M059J (cell line): ENCODE measurements at places on chromosomes 1 and 21.
A peak's percentile ranks its signal among the peaks of the same experiment; 100 is the strongest.

DNA sequence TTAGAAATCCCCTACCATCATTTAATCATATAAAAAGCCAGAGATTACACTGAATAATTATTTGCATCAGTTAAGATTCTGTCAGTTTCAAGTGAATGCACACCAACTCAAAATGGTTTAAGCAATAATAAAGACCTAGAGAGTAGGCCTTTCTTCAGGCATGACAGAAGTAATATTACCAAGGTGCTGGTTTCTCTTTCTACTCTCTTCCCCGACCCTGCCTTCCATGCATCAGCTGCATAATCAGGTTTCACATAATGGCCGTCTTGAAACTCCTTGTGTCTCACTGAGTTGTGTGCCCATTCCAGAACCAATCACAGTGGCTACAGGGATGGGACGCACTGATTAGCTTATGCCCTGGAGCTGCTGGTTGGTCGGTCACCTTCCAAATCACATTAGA lies 103.5 kb upstream of the SERTAD4 start:
- DNase-seq: no peak

- DNase-seq: no peak
Measured at GRCh38 chr1:205150651-205151428, 29.1 kb upstream of the RBBP5 start.

DNA sequence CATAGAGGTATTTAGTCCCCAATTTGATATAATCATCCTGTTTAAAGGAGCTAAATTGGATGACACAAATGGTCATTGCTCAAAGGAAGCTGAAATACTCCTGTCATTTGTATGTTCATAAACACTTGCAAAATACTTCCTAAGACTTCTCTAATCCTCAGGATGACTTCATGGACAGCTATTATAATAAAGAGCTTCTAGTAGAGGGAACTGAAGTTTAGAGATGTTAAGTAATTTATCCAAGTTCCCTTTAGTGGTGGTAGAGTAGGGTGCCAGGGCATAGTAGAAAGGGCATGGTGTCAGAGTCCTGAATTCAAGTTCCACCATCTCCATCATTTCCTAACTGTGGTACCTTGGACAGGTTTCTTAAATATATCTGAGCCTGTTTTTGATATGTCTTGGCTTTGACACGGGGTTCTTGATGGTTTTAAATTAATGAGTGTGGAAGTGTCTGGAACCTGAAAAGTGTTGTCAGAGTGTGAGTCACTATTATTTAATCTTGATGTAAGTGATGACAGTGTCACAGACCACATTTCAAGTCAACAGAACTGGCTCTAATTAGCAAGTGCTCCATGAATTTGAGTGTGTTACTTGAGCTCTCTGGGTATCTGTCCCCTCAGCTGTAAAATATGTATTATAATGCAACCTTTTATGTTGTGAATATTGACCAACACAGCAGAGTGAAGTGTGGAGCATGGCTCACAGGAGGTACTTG lies 12.1 kb upstream of the GBP6 start:
- DNase-seq: no peak

DNA sequence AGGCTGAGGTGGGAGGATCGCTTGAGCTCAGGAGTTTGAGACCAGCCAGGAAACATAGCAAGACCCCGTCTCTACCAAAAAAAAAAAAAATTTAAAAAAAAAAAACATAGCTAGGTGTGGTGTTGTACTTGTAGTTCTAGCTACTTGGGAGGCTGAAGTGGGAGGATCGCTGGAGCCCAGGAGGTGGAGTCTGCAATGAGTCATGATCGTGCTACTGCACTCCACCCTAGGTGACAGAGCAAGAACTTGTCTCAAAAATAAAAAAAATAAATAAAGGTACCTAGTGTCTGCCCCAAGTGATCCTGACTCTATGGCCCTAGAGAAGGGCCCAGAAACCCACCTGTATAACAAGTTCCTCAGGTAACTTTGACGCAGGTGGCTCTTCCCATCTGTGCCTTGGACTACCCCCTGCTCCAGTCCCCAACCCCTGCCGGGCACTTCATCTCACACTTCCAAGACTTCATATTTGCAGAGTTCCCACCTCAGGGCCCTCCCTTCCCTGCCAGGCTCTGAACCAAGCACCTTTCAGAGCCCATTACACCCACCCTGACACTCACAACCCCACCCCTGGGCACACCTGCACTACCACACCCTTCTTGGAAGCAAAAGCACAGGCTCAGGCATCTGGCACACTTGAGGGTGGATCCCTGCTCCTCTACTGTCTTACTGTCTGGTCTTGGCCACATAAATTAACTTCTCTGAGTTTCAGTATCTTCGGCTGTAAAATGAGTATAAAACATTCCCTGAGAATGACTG lies 80.2 kb upstream of the KLHDC7A start:
- peak; percentile 8 for DNase-seq

DNA sequence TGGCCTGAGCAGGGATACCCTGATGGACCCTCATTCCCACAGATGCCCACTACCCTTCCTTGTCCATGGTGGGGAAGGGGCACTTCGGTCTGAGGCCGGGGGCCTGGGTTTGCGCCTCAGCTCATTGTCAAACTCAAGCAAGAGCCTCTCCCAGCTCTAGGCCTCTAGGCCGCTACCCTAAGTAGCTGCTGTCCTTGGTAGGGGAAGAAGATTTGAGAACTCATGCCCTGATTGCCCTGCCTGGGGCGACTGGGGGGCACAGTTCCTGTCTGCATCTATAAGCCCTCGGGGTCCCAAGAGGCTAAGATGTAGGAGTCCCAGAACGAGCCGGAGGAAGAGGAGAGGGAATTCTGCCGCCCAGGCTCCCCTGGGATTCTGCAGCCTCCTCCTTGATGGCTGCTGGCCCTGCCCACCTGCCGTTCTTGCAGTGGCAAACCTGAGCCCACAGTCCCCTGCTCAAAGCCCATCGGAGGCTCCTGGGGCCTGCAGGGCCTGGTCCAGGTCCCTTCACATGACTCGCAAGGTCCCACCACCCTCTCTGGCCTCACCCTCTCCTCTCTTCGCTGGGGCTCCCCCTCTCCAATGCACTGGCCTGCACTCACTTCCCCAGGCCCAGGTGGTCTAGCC lies 20.4 kb upstream of the CASZ1 start:
- DNase-seq: no peak

DNA sequence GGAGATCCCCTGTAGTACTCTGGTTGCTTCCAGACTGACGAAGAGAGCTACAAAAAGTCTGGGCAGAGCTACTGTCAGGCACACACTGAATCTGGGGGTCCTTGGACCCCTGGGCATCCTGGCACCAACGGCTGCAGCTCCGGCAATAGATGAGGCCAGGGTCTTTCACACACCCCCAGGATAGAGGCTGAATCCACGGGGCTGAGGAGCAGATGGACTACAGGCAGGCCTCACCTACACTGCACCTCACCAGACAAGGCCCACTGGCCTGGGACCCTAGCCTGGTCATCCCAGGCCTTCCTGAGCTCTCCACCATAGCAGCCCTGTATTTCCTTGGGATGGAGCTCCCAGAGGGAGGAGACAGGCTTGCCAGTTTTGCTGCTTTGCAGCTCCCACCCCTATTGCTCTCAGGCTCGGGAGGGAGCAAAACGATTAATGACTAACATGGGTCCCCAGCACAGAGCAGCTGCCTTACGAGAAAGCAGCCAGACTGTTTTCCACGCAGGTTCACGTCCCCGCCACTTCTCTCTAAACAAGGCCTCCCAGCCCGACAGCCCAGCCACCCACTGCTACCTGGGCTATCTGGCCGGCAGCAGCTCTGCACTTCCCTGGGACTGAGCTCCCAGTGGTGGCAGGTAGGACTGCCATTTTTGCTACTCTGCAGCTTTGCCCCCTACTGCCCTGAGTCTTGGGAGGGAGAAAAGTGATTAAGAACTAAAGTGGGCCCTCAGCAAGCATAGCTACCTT lies 1022.5 kb upstream of the ADGRL2 start:
- DNase-seq: no peak

- no peak for DNase-seq
Measured at GRCh38 chr1:184950227-184950626, 24.1 kb downstream of the NIBAN1 start.

GRCh38 chr21:39111931-39112550 lies 71.2 kb downstream of the PSMG1 start:
- DNase-seq: no peak

- no peak for DNase-seq
Measured at GRCh38 chr1:158396646-158397045, 2.6 kb downstream of the OR10T2 start.

- DNase-seq: no peak
Measured at GRCh38 chr1:235954306-235955283, 87.9 kb upstream of the LYST start.

DNA sequence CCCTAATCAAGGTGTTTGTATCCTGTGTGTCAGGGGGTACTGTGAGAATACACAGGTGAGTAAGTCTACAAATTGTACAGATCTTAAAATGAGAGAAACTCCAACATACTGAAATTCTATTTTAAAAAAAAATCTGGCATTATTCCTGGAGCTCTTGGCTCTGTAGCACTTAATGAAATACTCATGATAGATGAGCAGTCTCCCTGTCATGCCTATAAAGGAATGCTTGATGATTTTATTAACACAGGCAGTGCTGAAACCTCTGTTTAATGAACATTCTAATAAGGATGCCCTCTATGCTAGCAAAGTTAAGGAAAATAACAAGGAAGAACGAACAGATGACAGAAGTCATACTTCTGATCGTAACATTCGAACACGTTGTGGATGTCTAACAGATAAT lies 233.9 kb upstream of the NEGR1 start:
- no peak for DNase-seq

- DNase-seq: no peak
Measured at GRCh38 chr1:218995091-218995665, 178.5 kb upstream of the LYPLAL1 start.
